ENCODE measurements at places on chromosomes 2 and 18. TPM values are rescaled to one million over a fixed set of nuclear protein-coding genes. Genes with fewer than 3 reads are reported as not detected.

TIGD1 gene
- total RNA-seq = 7.2 TPM

GIGYF2 gene
- total RNA-seq = 60.7 TPM

EFEMP1 gene
- total RNA-seq = 92.5 TPM

STARD6 gene
- total RNA-seq = not detected

FAM237A gene
- total RNA-seq = not detected

DNA sequence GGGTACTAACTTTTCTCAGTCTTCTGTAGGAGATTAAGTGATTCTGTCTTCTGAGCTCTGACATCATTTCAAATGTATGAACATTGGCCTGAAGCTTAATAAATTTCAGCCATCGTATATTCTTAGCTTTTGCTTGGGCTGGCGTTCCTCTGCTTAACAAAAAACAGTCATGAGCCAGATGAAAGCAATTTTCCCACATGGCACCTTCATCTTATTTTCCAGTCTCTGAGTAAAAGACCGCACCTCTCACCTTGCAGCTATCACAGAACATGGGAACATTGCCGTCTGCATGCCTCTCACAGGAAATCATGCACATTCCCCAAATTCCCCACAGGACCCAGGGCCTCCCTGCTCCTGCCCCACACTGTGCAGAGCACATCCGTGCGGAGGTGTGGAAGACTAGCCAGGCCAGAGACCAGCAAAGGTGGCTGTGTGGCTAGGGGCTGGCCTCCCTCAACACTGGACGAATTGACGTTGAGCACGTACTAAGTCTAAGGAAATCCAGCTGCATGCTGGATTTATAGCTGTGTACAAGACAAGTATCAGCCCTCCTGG is 531.8 kb upstream of the ID2 start:
- H3K36me3 ChIP-seq = no peaks in the 10 kb centered on the region
- peaks cover 20% of the 10 kb centered on the region for H3K4me1 ChIP-seq
- no peak overlapping the region for H3K4me3 ChIP-seq
- H3K27me3 ChIP-seq = no peaks in the 10 kb centered on the region
- DNase-seq = no peak

DNA sequence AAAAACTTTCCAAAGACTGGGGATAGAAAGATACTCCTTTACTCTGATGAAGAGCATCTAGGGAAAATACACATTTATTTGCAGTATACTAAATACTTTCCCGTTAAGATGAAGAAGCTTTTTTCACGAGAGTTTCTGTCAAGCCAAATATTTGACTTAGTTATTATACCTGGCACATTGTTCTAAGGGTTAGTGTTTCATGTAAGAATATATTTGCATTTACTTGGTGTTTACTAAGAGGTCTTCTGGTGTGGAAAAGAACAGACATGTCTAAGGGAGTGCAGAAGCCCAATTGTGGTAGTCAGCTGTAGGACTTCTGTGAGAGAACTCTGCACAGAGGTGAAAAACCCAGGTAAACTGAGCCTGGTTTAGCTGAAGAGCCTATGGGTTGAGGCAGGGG is 457.6 kb upstream of the SOX11 start:
- DNase-seq = no peak
- H3K4me3 ChIP-seq = no peak overlapping the region
- H3K36me3 ChIP-seq = no peaks in the 10 kb centered on the region
- no peaks in the 10 kb centered on the region for H3K27me3 ChIP-seq

DNA sequence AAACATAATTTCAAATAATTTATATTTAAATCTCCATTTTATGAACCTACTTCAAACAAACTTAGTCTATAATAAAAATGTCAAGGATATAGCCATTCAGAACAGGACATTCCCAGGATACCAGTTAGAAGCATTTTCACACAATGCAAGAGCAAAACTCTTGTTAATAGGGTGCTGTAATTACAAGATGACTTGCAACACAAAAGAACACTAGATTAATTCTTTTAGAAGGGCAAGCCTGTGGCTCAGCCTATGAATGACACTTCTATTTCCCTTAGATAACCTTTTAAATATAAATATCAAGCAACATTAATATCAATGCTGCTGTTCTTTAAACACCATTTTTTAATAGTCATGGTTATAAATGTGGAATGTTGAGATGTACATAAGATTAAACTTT is 157.9 kb upstream of the SCN7A start:
- no peaks in the 10 kb centered on the region for H3K27me3 ChIP-seq
- no peaks in the 10 kb centered on the region for H3K4me1 ChIP-seq
- H3K36me3 ChIP-seq = no peaks in the 10 kb centered on the region
- no peak overlapping the region for H3K27ac ChIP-seq
- no peak overlapping the region for H3K4me3 ChIP-seq

- H3K4me3 ChIP-seq = no peak overlapping the region
- H3K4me1 ChIP-seq = peaks cover 4% of the 10 kb centered on the region
- DNase-seq = no peak
- H3K27me3 ChIP-seq = peaks cover 7% of the 10 kb centered on the region
- H3K27ac ChIP-seq = no peak overlapping the region
- H3K36me3 ChIP-seq = no peaks in the 10 kb centered on the region
Measured at GRCh38 chr2:2123238-2123637, 207.8 kb downstream of the MYT1L start.

DNA sequence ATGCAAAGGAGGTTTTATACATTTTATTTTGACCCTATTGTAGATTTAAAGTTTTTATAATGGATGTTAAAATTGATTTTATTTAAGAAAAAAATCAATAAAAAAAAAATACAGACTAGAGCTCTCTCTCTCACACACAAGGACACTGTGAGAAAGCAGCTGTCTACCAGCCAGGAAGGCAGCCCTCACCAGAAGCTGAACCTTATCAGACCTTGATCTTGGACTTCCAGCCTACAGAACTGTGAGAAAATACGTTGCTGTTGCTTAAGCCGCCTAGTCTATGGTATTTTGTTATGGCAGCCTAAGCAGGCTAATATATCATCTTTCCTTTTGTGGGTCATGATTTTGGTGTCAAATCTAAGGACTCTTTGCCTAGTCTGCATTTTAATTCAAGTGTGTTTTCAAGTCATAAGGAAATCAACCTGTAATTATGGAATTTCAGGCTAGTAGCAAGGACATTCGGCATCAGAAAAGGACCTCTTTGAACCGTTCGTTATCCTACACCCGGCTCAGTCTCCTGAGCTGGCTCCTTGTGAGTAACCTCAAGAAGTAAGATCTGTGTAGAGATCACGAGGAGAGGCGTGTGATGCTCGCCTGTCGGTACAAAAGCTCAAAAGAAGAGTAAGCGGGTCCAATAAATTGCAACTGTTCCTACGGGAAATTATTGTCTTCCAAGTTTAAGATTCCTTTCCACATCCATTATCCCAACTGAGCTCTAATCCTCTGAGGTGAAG is 98.2 kb downstream of the PDCL3 start:
- H3K36me3 ChIP-seq = no peaks in the 10 kb centered on the region
- DNase-seq = no peak
- H3K4me1 ChIP-seq = no peaks in the 10 kb centered on the region
- no peak overlapping the region for H3K27ac ChIP-seq

- H3K4me3 ChIP-seq = no peak overlapping the region
- H3K27me3 ChIP-seq = peaks cover 20% of the 10 kb centered on the region
- no peak for DNase-seq
Measured at GRCh38 chr2:113039158-113039557, 13.5 kb downstream of the IL36B start.

GRCh38 chr2:23169896-23170295 is 215.1 kb upstream of the KLHL29 start:
- no peaks in the 10 kb centered on the region for H3K36me3 ChIP-seq
- H3K4me1 ChIP-seq = peaks cover 6% of the 10 kb centered on the region
- H3K4me3 ChIP-seq = no peak overlapping the region
- H3K27me3 ChIP-seq = peaks cover 9% of the 10 kb centered on the region

DNA sequence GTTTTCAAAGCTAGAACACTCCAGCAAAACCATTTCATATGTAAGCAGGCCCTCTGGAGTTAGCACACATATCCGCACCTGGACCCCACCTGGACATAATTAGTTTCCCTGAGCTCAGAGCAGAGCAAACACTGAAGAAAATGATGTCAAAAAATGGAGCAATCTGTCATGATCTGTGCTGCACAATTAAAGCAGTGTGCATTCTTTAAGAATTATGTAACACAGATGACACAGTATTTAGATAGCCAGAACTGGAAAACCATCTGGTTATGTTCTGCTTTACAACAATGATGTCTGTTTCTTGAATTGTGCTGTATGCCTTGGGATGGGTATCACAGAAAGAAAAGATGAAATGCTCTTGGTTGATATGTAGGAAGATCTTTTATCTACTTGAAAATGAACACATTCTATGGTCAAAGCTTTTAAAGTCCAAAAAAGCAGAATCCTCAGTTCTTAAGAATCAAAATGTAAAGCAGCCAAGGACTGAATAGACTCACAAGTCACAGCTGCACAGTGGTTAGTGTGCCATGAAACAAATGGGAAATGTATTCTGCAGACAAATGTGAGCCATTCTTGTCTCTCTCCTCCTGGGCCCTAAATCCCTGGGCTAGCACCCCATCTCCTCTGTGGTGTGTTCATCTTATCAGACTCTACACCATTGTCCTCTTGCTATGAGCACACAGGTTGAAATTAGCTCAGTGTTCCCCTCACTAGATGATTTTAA is 36.8 kb downstream of the HRH4 start:
- H3K27ac ChIP-seq = no peak overlapping the region
- no peak overlapping the region for H3K4me3 ChIP-seq
- no peak for DNase-seq
- no peaks in the 10 kb centered on the region for H3K27me3 ChIP-seq

DNA sequence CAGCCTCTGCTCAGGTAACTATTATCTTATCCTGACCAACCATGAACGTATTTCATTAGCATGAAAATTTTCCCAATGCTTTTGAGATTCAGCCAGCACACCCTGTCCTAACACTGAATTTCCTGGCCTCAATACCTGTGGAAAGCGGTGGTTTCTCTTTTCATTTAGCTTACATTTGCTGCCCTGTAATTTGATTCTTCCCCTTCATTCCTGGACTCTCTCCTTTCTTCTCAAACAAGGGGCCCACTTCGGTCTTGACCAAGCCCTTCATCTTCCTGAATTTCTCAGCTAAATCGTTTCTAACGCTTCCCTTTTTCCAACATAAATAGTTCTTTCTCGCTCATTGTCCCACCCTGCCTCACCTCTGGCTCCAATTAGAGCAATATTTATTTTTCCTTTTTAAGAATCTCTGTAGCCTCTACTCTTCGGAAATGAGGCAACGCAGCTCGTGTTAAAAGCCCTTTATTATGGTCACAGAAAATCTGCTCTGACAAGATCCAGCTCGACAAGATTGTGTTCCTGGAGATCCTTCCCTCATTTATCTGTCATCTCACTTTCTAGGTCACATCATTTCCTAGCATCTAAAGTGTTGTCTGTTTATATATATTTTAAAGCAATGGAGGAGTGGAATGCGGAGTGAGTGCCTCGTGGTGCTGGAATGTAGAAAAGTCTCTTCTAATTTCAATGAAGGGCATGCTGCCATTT is 49.5 kb upstream of the BCL11A start:
- H3K36me3 ChIP-seq = peaks cover 6% of the 10 kb centered on the region
- DNase-seq = no peak
- H3K4me3 ChIP-seq = peak overlapping the region; percentile 56
- H3K27me3 ChIP-seq = no peaks in the 10 kb centered on the region
- peaks cover 15% of the 10 kb centered on the region for H3K4me1 ChIP-seq
- peak overlapping the region; percentile 82 for H3K27ac ChIP-seq

GRCh38 chr2:207490441-207490840 is 39.3 kb upstream of the CREB1 start:
- peaks cover 8% of the 10 kb centered on the region for H3K27me3 ChIP-seq
- no peaks in the 10 kb centered on the region for H3K36me3 ChIP-seq
- no peak overlapping the region for H3K4me3 ChIP-seq
- H3K4me1 ChIP-seq = no peaks in the 10 kb centered on the region
- no peak for DNase-seq

- H3K36me3 ChIP-seq = peaks cover 13% of the 10 kb centered on the region
- H3K27ac ChIP-seq = peak overlapping the region; percentile 81
- DNase-seq = no peak
- H3K4me3 ChIP-seq = peak overlapping the region; percentile 84
- H3K27me3 ChIP-seq = peaks cover 93% of the 10 kb centered on the region
Measured at GRCh38 chr2:181679544-181679979, 755 bp downstream of the NEUROD1 start.

- H3K27ac ChIP-seq = no peak overlapping the region
- no peak for DNase-seq
- peaks cover 8% of the 10 kb centered on the region for H3K27me3 ChIP-seq
- no peak overlapping the region for H3K4me3 ChIP-seq
Measured at GRCh38 chr18:76231402-76231801, 263.6 kb downstream of the ZNF516 start.

DNA sequence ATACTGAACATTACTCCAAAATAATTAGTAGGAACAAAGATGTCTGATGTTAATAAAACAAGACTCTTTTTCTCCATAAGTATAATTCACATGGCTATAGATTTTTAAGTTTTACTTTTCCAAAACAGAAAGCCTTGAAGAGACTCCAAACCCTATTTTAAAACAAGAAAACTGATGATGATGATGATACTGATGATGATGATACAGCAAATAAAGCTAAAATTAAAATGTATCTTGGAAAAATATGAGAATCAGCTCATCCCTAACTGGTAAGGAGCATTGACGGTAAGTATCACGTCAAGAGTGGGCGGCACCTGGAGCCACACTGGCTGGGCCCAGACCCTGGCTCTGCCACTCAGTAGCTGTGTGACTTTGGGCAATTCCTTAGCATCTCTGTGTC is 39.6 kb downstream of the ID2 start:
- no peak overlapping the region for H3K27ac ChIP-seq
- no peaks in the 10 kb centered on the region for H3K27me3 ChIP-seq
- H3K4me3 ChIP-seq = no peak overlapping the region
- H3K36me3 ChIP-seq = no peaks in the 10 kb centered on the region
- no peak for DNase-seq

DNA sequence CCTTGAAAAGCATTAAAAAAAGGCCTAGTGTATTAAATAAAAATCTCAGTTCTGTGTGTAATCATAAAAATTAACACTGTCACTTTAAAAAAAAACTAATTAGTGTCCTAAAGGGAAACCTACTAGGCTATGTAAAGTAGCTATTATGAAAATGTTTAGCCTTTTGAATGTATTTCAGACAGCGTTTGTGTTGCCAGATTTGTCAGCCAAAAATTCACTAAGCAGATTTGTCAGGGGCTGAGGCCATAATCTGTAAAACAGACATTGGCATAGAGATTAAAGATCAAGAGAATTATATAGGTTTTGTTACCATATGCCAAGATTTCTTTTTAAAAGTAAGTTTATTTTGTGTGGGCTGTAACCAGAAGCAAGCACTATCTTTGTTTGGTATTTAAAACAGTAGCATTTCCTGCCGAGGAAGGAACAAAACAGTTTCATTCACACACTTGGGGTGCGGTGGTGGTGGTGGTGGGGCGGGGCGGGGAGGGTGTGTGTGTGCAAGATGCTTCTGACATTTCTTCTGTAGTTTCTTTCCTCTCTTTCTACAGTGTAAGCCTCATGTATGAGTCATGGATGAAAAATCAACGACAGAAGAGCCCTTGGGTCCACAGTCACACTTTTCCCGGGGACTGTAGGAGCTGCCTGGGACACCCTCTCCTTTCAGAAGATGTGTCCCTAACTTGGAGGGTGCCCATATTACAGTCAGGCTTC is 328.5 kb upstream of the FANCL start:
- H3K4me1 ChIP-seq = peaks cover 13% of the 10 kb centered on the region
- no peak overlapping the region for H3K27ac ChIP-seq
- H3K4me3 ChIP-seq = no peak overlapping the region

- peaks cover 79% of the 10 kb centered on the region for H3K27me3 ChIP-seq
- H3K4me1 ChIP-seq = peaks cover 6% of the 10 kb centered on the region
- peak overlapping the region; percentile 55 for H3K27ac ChIP-seq
- DNase-seq = no peak
- H3K36me3 ChIP-seq = no peaks in the 10 kb centered on the region
- peak overlapping the region; percentile 90 for H3K4me3 ChIP-seq
Measured at GRCh38 chr2:127673291-127674069, 1.9 kb downstream of the LIMS2 start.
